Neural crest cell (in vitro differentiated cells): ENCODE measurements at places on chromosomes 5 and 9. TPM values are rescaled to one million over a fixed set of nuclear protein-coding genes. Genes with fewer than 3 reads are reported as not detected.
A peak's percentile ranks its signal among the peaks of the same experiment; 100 is the strongest.

The SKP1 gene
- 329 and 340 TPM in 2 replicates for total RNA-seq

The TRIM7 gene
- not detected in 2 replicates for total RNA-seq

The NSG2 gene
- 3.1 and 4.0 TPM in 2 replicates for total RNA-seq

The IFNB1 gene
- total RNA-seq: not detected in 2 replicates

The DMGDH gene
- not detected in 2 replicates for total RNA-seq

The PCDHA11 gene
- 6.5 and 6.8 TPM in 2 replicates for total RNA-seq

The CCL21 gene
- total RNA-seq: not detected in 2 replicates

The SAXO1 gene
- total RNA-seq: 0.14 TPM in 1 of 2 replicates, not detected in the other

The ANGPTL2 gene
- 17.9 and 19.2 TPM in 2 replicates for total RNA-seq

The PCDHGB7 gene
- total RNA-seq: 6.5 and 7.0 TPM in 2 replicates

The HK3 gene
- total RNA-seq: not detected in 2 replicates

The FBP2 gene
- total RNA-seq: not detected in 2 replicates

- no peak for DNase-seq
Measured at GRCh38 chr5:73393611-73394489, 54.7 kb downstream of the FOXD1 start.

DNA sequence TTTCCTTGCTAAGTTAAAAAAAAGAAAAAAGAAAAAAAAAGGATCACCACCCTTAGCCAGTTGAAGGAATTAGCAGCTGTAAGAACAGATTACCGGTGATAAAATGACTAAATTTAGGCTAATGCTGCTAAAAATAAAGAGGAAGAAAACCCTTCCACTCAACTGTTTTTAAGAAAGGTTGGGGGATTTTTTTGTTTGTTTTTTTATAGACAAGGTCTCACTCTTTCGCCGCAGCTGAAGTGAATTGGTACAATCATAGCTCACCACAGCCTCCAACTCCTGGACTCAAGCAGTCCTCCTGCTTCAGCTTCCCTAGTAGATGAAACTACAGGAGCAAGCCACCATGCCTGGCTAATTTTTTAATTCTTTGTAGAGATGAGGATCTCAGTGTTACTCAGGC, 101.7 kb downstream of the SNCAIP start:
- DNase-seq: no peak

DNA sequence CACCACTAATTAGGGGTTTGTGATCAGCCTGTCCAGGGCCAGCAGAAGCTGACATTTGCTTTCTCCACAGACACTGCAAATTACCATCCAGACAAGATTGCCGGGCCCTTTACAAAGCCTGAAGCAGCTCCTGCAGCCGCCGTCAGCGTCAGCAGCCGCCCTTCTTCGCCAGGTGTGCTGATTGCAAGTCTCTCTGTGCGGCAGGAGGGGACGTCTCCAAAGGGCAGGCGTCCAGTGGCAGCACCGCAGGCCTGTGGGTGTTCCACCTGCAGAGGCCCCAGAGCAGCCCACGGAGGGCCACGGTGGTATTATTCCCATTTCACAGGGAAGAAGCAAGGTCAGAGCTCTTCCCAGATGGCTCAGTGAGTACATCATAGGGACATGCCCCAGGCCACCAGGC, 108.0 kb upstream of the PPP1R26 start:
- no peak for DNase-seq

DNA sequence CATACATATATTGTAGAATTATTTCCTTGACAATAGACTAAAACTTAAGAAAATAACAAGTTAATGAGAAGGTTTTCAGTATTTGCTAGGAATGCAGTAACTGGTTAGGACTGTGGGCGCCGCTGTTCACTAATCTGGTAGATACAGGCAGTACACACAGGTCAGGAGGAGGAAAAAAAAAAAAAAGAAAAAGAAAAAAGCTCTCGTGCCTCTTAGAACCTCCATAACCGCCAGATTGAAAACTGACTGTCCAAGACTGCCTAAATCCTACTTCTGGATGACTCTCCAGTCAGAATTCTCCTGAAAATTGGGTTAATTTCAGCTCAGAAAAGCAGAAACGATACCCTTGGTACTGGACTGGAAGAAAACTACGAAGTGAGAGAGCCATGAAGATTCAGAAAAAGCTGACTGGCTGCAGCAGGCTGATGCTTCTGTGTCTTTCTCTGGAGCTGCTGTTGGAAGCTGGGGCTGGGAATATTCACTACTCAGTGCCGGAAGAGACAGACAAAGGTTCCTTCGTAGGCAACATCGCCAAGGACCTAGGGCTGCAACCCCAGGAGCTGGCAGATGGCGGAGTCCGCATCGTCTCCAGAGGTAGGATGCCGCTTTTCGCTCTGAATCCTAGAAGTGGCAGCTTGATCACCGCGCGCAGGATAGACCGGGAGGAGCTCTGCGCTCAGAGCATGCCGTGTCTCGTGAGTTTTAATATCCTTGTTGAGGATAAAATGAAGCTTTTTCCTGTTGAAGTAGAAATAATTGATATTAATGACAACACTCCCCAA, at the start of gene PCDHGA1:
Gene PCDHGA1, plus strand, starts transcription at position 216 of the 782 bp plus-strand sequence.
- DNase-seq: no peak

- DNase-seq: peak; percentile 81
Measured at GRCh38 chr9:132507670-132508469, 74.5 kb upstream of the BARHL1 start.

GRCh38 chr5:159301466-159301865, 28.8 kb downstream of the IL12B start:
- DNase-seq: no peak

- peak; percentile 34 for DNase-seq
Measured at GRCh38 chr5:7849681-7850394, 1.1 kb downstream of the CFAP90 start.

- DNase-seq: peak; percentile 34
Measured at GRCh38 chr5:1479581-1480188, 34.4 kb upstream of the SLC6A3 start.

GRCh38 chr5:10524376-10525123, 39.3 kb upstream of the ANKRD33B start:
- DNase-seq: no peak

DNA sequence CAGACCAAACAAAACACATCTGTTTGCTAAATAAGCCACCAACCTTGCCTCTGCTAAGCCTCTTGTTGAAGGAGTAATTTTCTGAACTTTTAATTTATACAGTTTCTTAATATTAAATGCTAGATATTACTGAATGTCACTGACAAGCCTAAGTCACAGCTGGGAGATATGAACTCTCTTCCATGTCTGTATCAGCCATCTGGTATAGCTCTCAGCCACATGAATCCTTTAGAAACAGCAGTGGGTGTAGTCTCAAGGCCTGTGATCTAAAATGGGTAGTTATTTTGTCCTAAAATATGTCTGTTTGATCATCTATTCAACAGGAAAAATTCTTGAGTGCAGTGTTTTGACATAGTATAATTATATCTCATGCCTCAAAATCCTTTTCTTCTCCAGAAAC, 97.2 kb downstream of the CAMK4 start:
- DNase-seq: no peak

DNA sequence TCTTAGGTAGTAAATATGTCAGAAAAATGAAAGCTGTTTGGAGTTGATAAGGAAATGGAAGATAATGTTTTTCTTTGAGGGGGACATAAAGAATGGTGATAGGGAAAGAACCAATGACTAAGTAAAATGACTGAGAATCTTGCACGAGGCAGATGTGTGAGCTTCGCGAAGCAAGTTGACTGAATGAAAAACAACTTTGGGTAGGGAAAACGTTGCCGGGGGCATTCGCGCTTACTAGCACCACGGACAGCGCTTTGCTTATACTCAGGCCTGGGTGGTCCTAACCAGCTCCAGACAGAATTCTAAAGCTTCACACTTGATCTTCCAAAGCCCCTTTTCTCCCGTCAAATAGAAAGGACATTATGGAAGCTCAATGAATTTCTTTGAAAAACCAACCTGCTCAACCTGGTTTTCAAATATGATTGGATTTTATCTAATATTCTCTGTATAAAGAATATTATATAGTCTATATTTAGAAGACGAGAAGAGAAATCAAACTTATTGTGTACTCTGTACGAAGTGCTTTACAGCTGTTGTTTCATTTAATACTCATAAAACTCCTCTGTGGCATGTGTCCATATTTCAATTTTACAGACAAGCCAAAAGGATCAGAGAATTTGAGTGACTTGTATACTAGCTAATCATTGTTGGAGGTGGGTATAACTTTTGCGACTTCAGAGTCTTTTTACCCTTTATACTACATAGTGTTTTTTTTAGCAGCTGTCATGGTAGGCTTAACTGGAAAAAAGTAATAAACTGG, 1.9 kb upstream of the CDKN2B start:
- peak; percentile 71 for DNase-seq

- no peak for DNase-seq
Measured at GRCh38 chr5:42366051-42366450, 57.2 kb upstream of the GHR start.

GRCh38 chr5:125059255-125060002, 313.0 kb upstream of the ZNF608 start:
- DNase-seq: peak; percentile 20

DNA sequence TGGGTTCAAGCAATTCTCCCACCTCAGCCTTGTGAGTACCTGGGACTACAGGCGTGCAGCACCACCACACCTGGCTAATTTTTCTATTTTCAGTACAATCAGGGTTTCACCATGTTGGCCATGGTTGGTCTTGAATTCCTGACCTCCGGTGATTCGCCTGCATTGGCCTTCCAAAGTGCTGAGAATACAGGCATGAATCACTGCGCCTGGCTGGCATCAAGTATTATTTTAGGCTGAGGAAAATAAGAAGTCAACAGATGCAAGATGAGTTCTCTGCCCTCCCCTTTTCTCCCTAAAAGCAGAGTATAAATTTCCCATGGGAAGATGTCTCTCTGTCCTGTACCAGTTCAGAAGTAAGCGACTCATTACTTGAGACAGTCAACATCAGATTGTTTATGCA, 71.5 kb downstream of the ELAVL2 start:
- no peak for DNase-seq

DNA sequence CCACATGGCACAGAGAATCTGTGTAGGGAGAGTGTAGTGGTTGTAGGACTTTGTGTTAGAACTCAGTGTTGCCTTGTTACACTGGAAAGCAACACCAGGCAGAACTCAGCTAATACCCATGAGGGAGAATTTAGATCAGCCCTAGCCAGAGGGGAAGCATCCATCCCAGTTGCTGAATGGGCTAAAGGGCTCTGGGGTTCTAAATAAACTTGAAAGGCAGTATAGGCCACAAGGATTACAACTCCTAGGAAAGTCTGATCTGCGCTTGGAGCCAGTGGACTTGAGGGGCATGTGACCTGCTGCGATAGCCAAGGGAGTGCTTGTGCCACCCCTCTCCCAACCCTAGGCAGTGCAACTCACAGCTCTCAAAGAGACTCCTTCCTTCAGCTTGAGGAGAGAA, 26.9 kb downstream of the PTGS1 start:
- no peak for DNase-seq

DNA sequence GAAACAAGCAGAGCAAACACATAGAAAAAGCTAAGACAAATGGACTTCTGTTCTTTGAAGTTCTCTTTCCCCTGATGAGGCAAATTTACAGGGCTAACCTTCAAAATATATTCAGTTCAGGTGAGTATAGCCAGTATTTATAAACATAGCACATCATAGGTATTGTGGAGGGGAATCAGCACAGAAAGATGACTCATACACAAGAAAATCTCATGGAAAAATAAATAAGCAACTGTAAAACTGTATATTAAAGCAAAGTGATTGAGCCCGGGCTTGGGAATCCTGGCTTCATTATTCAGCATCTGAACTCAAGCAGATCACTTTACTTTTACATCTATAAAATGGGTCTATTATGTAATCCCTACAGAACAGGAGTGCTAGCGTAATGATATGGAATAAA, 173.5 kb upstream of the PAPPA start:
- DNase-seq: no peak

GRCh38 chr9:21568484-21568883, 86.4 kb upstream of the IFNE start:
- no peak for DNase-seq

DNA sequence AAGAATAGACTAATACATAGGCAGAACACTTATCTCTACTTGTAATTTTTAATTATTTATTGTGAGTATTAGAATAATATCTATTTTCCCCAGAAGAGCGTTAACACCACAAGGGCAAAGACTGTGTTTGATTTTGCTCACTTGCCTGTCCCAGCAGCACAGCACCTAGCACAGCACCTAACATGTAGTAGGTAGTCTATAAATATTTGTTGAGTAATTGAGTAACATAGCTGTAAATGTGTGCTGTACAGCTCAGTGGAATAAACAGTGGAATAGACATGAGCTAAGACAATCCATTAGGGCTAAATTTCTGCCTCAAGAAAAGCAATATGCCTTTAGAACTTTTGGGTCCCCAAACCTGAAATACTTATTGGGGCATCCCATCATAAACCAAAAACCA, 49.3 kb upstream of the VCAN start:
- no peak for DNase-seq

DNA sequence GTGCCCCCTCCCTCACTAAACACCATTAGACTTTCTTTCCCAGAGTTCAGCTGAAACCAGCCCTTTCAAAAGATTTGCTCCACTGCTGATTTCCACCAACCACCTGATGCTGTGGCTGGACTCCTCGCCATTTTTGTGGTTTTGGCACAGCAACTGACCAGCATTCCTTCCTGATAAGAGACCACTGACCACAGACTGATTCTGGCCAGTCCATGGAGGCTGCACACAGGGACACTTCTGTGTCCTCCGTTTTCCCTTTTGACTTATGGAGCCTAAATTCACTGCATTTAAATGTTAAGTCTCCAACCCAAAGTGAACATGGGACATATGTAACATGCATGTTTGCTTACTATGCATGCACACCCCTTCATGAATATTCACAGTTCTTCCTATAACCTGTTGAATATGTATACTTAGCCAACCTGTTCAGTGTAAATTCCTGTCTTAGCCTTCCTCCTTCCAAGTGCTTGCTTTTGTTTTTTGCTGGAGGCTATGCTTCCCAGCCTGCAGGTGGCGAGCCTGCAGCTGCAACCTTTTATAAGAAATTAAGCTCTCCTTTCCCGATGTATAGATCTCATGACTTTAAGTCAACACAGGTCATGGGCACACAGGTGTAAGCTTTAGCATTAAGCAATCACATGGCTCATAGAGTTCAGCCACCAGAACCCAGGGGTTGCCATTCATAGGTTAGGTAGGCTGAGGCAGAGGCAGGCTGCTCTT, 78.7 kb downstream of the ACTL7B start:
- no peak for DNase-seq

GRCh38 chr9:2679011-2679410, 38.3 kb upstream of the KCNV2 start:
- DNase-seq: no peak

GRCh38 chr5:172943906-172944305, 15.3 kb upstream of the RPL26L1 start:
- no peak for DNase-seq
